ENCODE measurements at places on chromosomes 11 and 22.

- no peak for DNase-seq
Measured at GRCh38 chr11:93939084-93939760, 81.9 kb upstream of the HEPHL1 start.

GRCh38 chr11:102322560-102322959, 5.3 kb downstream of the BIRC3 start:
- no peak for DNase-seq

- no peak for DNase-seq
Measured at GRCh38 chr11:119167933-119168332, 592 bp upstream of the NLRX1 start.

DNA sequence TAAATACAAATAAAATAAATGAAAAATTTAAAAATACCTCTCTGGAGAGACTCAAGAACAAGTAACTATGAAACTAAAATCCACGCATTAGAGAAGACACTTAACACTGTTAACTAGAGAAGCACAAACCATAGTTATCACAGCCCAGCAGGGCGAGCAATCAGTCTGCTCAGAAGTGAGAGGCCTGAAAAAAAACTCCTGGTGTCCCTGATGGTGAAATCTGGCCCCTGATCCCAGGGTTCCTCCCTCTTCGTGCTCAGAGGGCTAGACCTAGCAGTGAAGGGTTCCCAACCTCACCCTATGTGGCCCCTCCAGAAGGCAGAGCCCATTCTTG, 49.7 kb upstream of the VPREB1 start:
- no peak for DNase-seq

GRCh38 chr11:19975414-19975990, 184.8 kb downstream of the DBX1 start:
- DNase-seq: no peak

DNA sequence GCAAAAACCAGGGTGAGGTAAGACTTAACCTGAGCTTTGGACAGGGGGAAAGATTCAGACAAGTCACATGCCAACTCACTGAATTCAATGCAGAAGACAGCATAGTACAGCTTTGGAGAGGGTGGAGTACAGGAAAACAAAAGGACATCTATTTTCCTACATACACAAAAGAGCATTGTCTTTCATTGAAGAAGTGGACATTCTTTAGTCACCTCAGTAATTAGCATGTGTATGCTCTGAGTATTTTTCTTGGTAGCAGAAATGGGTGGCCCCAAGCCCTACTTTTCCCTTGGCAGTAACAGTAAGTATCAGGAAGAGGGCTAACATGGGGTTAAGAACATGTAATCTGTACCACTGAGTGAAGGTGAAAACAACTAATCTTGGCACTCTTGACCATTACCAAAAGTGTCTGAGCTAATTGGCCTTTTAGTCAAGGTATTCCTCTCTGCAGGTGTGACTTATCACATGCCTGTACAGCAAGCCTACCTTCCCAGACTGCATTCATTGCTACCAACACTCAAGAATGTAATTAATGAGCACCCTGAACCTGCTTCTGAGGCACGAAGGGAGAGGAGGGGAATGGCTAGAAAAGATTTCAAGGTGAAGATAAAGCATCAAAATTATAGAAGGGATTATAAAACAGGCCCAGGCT, 33.9 kb downstream of the SYTL2 start:
- no peak for DNase-seq

DNA sequence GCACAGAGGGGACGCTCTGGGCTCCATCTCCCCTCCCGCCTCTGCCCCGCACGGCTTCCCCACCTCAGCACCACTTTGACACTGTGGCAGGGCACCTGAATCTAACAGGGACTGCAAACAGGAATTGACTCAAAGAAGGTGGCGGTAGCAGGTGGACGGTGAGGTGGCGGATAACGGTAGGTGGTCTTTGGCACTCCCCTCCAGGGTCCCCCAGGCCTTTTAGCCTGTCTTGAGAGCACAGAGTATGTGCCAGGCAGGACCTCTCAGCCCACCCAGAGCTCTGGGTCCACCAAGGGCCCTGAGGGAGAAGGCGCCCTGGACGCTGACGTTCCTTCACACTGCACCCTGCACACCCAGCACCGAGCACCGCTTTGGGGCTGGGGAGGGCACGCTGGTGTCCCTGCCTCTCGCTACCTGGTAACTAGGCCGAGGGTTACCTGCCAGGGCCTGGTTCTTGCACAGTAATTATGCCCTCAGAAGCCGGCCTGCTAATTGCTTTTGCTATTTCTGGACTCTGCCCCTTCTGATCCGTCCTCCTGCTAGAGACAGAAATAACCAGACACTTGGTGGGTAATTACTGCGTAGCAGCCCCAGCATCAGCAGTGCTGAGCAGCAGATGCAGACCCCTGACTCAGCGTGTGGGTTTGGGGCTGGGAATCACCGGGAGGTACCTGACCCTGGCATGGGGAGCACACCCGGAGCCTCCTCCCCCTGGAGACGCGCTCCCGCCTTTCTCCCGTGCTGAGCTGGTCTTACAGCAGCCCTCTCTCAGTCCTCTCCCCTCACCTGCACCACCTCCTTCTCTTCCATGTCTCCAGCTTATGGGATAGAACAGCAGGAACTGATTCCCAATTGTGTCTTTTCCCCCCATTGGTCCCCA, 103.3 kb upstream of the B3GAT1 start:
- no peak for DNase-seq

All from stimulated activated CD8-positive, alpha-beta memory T cell treated with anti-CD3 and anti-CD28 coated beads, Interleukin-15, amount 100 ng/mL, for 48 hours (primary cell).